Stimulated activated CD8-positive, alpha-beta memory T cell treated with anti-CD3 and anti-CD28 coated beads, Interleukin-4, amount 100 ng/mL, for 4 hours (primary cell): ENCODE measurements at places on chromosomes 3 and 15.

GRCh38 chr3:193945143-193945542, 190.8 kb upstream of the HES1 start:
- no peak for DNase-seq

GRCh38 chr15:68507447-68507846, 71.3 kb upstream of the CORO2B start:
- DNase-seq, result no peak

DNA sequence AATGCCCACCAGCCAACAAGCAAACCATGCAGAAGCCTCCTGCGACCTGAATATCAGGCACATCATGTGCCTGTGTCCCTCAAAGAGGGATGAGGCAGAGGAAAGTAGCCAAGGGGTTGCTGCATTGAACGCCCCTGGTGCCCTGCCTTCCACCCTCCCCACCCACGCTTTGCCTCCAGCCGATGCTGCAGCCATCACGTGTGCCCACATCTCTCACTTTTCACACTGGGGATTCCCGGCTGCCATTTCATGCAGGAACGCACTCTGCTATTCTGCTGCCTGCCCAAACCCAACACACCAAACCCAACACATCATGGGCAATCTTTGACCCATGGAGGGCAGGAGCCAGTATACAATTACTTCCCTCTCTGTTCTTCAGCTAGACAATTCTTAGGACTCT, 462.2 kb upstream of the PROK2 start:
- no peak for DNase-seq

DNA sequence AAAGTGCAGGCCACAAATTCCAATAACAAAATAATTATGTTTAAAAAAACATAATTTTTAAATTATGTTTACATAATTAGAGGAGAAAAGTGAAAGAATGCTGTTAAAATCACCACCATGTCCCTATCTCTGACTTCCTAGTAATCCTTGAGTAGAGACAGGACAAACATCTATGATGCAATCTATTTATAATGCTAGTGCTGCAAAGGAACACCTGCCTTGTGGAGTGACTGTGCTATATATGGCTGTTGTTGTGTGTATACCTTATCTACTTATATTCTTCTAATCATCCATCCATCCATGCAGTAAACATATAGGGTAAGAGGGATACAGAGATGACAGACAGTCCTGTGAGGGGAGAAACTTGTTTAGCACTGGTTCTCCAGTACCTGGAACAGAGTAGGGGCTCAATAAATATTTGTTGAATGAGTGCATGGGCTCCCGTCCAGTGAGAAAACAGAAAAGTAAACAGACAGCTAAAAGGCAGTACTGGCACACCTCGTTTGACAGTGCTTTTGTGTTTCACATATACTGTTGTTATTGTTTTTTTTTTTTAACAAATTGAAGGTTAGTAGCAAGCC, 229.3 kb upstream of the UBE2E1 start:
- DNase-seq, result no peak

GRCh38 chr3:195570912-195571311, 12.8 kb downstream of the APOD start:
- no peak for DNase-seq

DNA sequence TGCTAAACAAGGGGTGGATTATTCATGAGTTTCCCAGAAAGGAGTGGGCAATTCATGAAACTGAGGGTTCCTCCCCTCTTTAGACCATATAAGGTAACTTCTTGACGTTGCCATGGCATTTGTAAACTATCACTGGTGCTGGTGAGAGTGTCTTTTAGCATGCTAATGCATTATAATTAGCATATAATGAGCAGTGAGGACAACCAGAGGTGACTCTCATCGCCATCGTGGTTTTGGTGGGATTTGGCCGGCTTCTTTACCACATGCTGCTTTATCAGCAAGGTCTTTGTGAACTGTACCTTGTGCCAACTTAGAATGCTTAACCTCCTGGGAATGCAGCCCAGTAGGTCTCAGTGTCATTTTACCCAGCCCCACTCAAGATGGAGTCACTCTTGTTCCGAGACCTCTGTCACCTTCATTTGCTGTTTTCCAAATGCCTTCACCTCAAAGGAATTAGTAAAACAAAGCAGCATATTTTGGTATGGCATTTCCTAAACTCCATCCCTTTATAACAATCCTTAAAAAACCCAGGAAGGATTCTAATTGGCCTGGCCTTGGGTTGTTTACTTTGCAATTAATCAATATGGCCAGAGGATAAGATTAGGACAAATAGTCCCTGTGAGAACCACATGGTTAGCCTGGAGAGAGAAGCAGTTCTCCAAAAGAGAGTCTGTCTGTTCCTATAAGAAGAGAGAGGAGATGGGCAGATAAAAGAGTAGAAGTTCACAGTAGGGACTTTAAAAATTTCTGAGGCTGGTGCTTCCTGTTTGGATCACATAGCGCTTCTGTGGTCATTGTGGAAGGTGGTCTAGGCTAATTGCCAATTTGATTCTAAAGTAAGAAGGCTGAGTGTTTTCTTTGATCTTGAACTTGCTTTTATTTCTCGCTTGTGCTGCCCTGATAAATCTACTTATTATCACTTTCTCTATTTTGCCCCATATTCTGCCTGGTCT, 155.2 kb upstream of the EOMES start:
- no peak for DNase-seq

- DNase-seq, result no peak
Measured at GRCh38 chr15:98728082-98728810, 79.9 kb downstream of the IGF1R start.

DNA sequence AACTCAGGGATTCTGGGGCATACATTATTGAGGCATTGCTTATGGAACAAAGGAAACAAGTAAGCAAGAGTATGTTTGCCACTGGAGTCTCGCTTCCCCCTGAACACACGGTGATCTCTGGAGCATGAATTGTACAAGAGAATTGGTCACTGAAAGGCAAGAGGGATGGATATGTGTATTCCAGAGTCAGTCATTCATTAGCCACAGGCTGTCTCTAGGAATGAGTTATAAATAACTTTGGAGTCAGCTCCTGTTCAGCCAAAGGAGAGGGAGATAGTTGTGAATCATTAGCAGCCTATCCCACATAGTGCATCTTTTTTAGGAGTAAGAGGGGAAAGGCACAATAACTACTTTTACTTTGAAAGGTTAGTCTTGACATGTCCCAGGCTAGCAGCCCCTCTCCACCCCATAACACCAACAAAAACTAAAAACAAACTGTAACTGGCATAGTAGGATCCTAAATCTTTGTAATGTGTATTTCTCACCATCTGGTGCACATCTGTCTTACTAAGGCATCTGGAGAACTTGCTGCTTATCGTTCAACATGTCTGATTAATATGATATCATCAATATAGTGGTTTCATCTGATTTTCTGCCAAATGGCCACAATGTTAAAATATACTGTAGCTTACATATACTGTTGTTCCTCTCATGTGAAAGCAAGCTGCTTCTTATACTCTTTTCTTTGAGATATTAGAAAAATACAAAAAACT, 462.2 kb downstream of the GRM7 start:
- DNase-seq, result no peak

DNA sequence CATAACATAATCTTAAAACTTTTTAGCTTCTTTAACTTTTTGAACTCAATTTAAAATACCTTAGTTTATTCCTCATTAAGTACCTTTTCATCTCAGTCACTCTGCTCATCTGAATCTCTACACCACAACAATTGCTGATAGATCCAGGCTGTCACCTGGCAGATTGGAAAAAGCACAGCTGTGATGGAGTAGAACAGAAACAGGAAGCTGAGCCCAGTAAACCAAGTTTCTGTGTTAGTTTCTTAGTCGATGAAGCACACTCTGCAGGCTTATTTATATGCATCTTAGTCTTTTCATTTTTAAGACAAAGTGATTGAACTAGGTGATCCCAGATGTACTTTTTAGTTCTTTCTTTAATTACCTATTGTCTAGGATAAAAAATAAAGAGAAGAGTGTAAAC, 1398.0 kb upstream of the ALCAM start:
- no peak for DNase-seq

DNA sequence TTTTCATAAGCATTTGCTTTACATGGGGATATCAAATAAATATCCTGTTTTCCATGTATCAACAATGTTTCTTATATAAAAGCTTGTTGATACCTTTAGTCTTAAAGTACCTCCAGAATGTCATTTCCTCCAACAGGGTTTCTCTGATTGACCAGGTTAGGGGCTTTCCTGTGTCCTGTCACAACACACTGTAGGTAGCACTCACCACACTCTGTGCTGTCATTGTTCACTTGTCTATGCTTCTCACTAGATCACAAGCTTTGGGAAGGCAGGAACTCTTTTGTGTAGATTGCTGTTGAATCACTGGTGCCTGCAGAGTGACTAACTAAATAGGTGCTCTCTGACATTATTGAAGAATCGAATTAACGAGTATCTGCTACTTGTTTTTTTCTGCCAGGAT, 49.8 kb downstream of the USP50 start:
- DNase-seq, result no peak

- no peak for DNase-seq
Measured at GRCh38 chr3:27573780-27574437, 89.7 kb upstream of the SLC4A7 start.

DNA sequence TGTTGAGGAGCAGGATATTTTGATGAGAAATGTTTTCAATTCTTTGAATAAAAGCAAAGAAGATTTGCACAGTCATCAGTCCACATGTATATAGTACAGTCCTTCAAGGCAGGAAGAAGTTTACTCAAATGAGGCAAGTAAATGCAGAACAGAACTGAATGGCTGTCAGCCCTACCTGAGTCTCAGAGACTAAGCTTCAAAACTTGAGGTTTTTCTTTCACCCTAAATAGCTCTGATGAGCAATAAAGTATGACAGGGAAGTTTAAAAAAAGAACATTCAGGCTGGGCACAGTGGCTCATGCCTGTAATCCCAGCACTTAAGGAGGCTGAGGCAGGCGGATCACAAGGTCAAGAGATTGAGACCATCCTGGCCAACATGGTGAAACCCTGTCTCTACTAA, 232.5 kb downstream of the SUCLG2 start:
- DNase-seq, result no peak

- no peak for DNase-seq
Measured at GRCh38 chr3:188662795-188663194, 508.8 kb downstream of the LPP start.

- no peak for DNase-seq
Measured at GRCh38 chr15:80289528-80290495, 37.8 kb upstream of the CTXND1 start.
